ENCODE measurements at places on chromosomes 5 and 9. TPM values are rescaled to one million over a fixed set of nuclear protein-coding genes. Genes with fewer than 3 reads are reported as not detected.

DDX4 gene
- total RNA-seq, result not detected

AGXT2 gene
- not detected for total RNA-seq

IFNA2 gene
- total RNA-seq, result not detected

OTP gene
- not detected for total RNA-seq

ACER2 gene
- 4.1 TPM for total RNA-seq

CA9 gene
- 0.48 TPM for total RNA-seq

KIAA0825 gene
- 2.2 TPM for total RNA-seq

LOX gene
- total RNA-seq, result 6.8 TPM

IFNK gene
- total RNA-seq, result not detected

BRINP1 gene
- total RNA-seq, result 1.7 TPM

DNA sequence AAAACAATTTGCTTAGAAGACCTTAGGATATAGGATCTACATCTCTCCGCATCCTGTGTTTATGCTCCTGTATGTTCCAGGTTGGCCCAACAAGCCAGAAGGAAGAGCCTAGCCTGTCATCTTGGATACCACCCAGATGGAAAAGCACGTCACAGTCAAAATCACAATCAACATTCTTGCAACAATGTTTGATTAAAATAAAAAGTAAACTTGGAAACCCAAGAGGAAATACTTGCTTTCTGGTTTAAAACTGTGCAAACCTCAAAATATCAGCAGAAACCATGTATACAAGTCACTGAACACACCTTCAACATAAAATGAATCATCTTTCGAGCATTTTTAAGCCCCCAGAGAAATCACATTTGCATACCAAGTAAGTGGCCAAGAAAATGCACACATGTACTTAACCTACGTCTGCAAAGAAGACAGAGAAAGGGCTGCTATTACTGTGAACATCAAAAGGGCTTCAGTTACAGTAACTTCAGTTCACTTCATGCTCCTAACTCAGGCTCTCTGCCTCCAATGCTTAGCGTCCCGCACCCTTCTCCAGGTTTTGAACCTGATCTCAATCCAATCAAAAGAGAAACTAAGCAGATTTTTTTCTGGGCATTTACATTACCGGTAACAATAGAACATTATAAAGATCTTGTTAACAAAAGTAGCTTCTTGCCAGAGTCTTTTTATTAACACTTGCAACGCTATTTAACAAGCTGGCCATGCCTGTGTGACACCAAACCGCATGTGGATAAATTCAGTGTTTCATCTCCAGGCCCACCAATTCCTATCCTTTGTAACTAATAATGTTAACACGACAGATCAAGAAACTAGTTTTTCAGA is 1.3 kb downstream of the ENC1 start:
- no peak for DNase-seq

DNA sequence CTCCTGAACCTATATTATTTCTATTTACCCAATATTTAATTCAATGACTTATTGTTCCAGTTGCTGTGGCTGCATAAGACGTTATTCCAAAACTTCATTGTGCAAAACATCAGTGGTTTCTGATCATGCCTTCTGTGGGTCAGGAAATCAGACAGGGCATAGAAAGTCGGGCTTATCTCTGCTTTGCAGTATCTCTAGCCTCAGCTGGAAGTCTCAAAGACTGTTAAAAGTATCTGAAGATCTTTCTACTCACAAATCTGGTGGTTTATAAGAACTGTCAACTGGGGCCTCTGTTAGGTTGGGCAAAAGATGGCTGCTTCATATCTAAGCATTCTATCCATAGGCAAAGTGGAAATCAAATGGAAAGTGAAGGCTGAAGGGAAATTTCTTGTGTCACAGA is 687.7 kb upstream of the ARRDC3 start:
- DNase-seq, result no peak

GRCh38 chr5:115478281-115478680 is 66.3 kb downstream of the FEM1C start:
- DNase-seq, result no peak

- DNase-seq, result no peak
Observed at GRCh38 chr9:108259917-108260675, 595.7 kb downstream of the ACTL7B start.

GRCh38 chr5:149801307-149801990 is 71.3 kb downstream of the PPARGC1B start:
- DNase-seq, result no peak

GRCh38 chr9:86508208-86508903 is 154.1 kb upstream of the TUT7 start:
- DNase-seq, result no peak

- DNase-seq, result no peak
Observed at GRCh38 chr5:160254706-160255105, 25.4 kb downstream of the FABP6 start.

GRCh38 chr5:158013939-158014338 is 155.0 kb upstream of the CLINT1 start:
- DNase-seq, result no peak

DNA sequence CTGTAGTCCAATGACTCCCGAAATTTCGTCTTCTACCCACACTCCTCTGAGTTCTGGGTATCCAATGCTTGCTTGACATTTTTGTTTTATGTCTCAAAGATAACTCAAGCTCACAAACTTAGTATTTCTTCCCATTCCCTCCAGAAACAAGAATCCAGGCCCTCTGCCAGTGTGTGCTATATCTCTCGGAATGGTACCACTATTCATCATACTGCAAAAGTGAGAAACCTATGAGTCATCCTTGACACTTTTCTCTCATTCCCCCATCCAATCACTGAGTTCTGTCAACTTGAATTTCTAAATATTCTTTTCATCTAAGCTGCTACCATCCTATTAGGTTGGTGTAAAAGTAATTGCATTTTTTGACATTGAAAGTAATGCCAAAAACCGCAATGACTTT is 9.8 kb downstream of the SLC12A2 start:
- no peak for DNase-seq

DNA sequence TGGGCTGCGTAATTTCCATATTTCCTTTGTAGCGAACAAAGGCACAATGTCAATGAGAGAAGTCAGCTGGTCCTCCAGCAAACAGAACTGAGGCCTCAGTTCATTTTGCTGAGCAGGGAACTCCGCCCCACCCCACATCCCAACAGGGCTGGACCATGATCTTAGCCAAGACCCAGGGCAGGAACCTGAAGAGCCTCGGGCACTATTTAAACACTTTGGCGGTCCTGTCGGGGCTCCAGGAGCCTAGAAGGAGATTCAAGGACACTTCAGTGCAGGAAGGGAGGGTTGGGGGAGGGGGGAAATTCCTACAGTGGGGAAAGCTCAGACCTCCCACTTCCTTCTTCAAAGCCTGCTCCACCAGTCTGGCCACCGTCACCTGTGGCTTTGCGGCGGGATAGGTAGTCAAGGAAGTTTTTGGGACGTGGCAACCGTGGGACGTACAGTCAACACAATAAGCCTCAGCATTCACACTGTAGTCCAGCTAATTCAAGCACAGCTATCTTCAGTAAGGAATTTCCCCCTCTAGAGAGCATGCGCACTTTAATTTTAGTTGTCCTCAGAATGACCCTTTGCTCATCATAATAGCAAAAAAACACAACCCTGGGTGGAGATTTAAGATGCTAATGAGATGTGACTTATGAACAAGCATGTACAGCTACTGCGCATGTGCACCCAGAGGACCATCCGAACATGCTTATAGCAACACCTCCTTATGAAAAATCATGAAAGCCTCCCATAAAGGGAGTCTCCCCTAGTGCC is 30.9 kb downstream of the S1PR3 start:
- no peak for DNase-seq

DNA sequence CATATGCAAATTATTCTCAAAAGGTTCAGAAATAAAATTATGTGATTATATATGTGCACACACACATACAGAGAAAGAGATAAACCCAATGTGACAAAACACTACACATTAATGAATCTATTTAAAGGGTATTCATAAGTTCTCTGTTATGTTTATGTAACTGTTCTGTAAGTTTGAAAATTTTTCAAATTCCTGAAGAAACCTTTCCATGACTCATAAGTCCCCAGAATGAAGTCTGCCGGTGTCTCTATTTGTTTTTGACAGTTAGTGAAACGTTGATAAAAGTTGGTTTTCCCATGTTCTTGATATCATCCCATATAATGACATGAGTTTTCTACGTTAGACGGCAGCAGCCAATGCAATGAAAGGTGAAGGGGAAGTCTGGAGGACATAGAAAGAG is 199.5 kb upstream of the PUM3 start:
- DNase-seq, result no peak

GRCh38 chr5:29193972-29194371 is 1999.5 kb upstream of the CDH6 start:
- no peak for DNase-seq

GRCh38 chr5:141835928-141836670 is 42.1 kb downstream of the PCDH1 start:
- DNase-seq, result no peak

GRCh38 chr5:154480847-154481246 is 2.8 kb upstream of the HAND1 start:
- no peak for DNase-seq

DNA sequence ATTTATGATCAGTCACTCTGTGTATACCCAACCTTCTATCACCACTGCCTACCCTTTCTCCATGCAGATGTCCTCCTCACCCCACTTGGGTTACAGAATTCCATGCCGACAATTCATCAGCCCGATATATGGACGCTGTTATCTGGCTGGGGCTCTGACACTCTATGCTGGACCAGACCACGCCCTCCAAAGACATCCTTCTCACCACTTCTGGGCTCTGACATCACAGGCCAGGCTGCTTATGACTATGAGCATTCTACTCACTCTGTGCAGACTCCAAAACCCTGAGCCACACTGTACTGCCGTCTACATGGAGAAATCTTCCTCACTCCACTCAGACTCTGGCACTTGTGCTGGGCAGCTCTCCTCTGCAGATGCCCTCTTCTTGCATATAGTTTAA is 7.6 kb upstream of the AK3 start:
- DNase-seq, result no peak

DNA sequence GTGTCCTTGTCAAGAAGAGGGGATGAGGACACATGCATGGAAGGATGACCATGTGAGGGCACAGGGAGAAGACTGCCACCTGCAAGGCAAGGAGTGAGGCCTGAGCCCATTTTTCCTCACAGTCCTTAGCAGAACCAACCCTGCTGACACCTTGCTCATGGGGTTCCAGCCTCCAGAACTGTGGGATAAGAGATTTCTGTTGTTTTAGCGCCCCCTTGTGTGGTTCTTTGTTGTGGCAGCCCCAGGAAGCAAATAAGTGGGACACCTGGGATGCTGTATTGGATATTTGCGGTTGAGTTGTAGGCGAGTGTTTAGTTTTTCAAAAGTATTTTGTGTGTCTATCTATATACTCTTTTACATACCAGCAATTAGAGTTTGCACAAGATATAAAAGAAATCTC is 206.4 kb downstream of the NXNL2 start:
- DNase-seq, result no peak

DNA sequence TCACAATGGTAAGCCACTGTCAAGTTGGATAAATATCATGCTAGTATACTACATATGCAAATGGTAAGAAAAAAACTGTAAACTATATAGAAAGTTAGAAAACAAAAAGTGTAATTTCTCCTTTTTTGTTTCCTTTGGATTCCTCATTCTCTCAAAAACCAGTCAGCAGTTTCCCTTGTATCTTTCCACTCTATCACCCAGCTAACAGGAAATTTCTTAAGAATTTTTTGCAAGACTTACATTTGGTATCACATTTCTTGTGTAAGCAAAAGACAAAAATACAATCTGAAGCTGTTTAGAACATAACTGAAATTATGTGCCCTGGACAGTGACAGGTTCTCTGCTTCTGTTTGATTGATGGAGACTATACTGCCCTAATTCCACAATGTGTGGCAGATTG is 25.2 kb upstream of the MSH3 start:
- DNase-seq, result no peak

DNA sequence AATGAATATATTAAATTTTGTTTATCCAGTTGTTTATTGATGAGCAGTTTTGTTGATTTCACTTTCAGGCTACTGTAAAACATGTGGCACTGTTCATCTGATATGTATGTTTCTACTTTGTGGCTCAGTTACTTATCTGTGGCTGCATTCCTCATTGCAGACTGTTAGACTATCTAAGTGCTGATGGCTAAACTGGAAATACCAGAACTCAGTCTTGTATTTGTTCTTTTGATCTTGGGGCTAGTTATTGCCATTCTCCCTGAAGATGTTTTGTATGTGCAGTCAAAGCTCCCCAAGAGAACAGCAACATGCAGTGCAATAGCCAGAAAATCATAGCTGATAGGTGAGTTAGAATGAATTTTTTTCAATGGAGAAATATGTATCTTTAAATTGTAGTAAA is 162.2 kb downstream of the GADD45G start:
- no peak for DNase-seq

GRCh38 chr9:20914556-20914955 is 116.9 kb downstream of the HACD4 start:
- DNase-seq, result no peak

DNA sequence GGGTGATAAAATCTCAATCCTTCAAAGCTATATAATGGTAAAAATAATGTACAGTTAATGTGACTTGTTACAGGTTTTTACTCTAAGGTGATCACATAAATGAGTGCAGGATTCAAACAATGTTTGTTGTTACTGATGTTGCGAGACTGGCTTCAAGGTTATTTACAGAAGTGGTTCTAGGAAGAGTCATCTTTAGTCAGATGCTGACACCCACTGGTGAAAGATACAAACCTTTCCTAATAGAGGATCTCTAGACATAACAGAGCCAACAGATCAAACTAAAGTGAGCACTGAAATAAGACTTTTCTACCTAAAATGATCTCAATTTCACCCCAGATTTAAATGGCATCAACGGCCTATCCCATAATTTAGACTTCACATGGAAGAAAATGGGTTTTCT is 20.2 kb downstream of the ARSB start:
- DNase-seq, result no peak

GRCh38 chr9:114588210-114588609 is 641 bp downstream of the ATP6V1G1 start:
- no peak for DNase-seq

DNA sequence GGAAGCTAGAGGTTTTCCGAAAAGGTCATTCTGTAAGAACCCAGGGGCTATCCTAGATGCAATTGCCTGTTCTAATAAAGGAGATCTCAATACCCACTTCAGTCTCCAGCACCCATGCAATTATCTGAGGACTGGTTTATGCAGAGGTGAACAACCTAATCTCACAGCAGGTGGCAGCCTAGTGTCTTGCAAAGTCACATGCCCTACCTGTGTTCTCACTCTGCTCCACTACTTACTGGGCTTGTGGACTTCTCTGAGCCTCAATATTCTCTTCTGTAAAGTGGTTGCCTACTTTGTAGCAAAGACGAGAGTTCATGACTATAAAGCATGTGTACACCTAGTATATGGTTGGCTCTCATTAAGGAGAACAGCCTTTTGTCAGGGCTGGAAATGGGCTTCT is 21.0 kb upstream of the ALDH1B1 start:
- peak; percentile 24 for DNase-seq

GRCh38 chr9:105007143-105007542 is 79.2 kb upstream of the ABCA1 start:
- DNase-seq, result no peak

All from cardiac septum (tissue), 1 donor.